ENCODE measurements at places on chromosomes 11 and 22.

DNA sequence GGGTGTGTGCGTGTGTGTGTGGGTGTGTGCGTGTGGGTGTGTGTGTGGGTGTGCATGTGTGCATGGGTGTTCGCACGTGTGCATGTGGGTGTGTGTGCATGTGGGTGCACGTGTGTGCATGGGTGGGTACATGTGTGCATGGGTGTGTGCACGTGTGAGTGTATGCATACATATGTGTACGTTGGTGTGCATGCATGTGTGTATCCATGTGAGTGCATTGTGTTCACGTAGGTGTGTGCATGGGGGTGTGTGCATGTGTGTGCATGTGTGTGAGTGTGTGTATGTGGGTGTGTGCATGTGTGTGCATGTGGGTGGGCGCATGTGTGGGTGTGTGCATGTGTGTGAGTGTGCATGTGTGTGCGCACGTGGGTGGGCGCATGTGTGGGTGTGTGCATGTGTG is 19.9 kb upstream of the APOBEC3A start:
- no peak for DNase-seq

- DNase-seq, result no peak
Measured at GRCh38 chr22:50084614-50085021, 608 bp downstream of the MLC1 start.

GRCh38 chr11:99098751-99099150 is 78.0 kb downstream of the CNTN5 start:
- DNase-seq, result no peak

GRCh38 chr11:70364178-70364577 is 34.2 kb upstream of the CTTN start:
- DNase-seq, result no peak

- no peak for DNase-seq
Measured at GRCh38 chr22:17767233-17768065, 6.8 kb downstream of the BID start.

DNA sequence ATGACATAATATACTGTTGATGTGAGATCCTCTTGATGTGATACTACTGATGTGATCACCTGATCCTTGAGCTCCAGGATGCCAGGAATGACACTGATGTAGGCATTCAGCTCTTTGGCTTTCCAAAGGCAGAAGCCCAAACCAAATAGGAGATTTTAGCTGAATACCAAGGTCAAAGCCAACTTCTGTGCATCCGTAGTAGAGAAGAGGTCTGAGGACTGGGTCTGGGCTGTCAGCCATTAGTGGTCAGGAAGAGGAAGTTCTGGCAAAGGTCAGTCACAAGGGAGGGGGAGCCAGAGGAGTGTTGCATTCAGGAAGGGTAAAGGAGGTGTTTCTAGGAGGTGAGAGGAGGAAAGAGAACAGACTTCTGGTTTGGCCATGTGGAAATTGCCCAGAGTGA is 53.4 kb upstream of the PARVG start:
- DNase-seq, result no peak

- DNase-seq, result no peak
Measured at GRCh38 chr11:44906649-44907048, 44.0 kb downstream of the TP53I11 start.

GRCh38 chr11:597166-597725 is 18.5 kb downstream of the IRF7 start:
- peak; percentile 60 for DNase-seq

DNA sequence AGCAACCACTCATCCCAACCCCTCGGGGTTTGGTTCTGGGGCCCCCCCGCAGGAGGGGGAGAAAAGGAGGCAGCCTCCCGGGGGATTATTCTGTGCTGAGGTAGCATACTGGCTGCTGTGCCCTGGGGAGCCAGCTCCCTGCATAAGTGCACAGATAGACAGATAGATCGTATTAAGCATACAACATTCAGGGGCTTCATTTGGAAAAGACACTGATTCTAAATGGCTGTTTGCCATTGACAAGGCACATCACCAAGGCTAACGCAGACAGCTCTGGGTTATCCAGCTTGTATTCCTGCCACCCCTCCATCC is 547.9 kb downstream of the BUD13 start:
- DNase-seq, result no peak

DNA sequence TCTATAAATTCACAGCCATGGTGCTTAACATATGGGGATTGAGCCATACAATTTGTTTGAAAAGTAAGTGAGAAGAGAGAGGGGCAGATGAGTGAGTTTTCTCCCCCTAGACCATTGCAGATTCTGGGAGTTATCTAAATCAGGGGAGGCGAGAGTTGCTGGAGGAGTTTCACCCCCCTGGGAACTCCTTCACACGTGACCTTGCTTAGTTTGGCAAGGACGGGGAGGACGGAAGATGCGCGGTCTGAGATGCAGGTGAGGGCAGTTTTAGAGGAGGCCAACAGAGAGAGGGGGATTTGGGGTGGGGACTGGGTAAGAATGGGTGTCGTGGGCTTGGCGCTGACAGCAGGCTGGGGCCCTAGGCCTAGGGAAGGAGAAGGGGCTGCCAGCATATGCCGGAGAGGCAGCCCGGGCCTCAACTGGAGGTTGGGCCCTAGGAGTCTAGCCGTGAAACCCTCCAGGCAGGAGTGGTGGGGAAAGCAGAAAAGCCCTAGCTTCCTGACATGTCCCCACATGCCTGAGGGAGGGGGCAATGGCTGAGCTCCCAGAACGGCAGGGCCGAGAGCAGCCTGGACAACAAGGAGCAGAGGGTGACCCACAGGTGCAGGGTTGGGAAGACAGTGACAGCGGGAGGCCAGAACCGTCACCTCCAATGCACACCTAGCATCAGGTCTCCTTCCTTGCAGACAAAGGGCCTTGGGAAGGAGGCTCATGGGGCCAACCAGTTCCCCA is 63.9 kb downstream of the ELFN2 start:
- no peak for DNase-seq

Data from glutamatergic neuron (in vitro differentiated cells).